ENCODE measurements at places on chromosomes 13 and 19.

DNA sequence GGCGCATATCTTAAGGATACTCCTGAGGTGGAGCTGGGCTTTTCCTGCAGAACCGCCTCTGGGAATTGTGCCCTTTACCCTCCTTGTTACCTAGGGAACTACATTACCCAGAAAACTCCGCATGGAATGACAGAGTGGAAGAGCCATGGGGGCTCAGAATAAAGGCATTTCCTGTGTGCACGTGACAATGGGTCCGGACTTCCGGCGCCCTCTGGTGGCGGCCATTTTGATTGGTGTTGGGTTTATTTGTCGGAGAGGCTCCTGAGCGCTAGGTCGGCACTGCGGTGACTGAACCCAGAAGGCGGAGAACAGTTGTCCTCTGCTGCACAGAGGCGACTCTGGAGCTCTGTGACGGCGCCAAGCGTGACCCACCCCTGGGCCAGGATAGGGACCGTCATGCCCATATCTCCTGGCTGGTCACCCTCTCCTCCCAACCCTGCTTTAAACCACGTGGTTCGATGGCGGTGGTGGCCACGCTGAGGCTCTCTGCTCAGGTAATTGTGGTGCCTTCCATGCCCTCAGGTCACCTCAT is at the start of gene ZNF587B:
TSS of gene ZNF587B (plus strand) at position 229 of the 532 bp plus-strand sequence. CDS start at position 459, 230 bp downstream.
- no peak for DNase-seq

GRCh38 chr13:112954488-112955270 is 14.3 kb upstream of the MCF2L start:
- DNase-seq: no peak

DNA sequence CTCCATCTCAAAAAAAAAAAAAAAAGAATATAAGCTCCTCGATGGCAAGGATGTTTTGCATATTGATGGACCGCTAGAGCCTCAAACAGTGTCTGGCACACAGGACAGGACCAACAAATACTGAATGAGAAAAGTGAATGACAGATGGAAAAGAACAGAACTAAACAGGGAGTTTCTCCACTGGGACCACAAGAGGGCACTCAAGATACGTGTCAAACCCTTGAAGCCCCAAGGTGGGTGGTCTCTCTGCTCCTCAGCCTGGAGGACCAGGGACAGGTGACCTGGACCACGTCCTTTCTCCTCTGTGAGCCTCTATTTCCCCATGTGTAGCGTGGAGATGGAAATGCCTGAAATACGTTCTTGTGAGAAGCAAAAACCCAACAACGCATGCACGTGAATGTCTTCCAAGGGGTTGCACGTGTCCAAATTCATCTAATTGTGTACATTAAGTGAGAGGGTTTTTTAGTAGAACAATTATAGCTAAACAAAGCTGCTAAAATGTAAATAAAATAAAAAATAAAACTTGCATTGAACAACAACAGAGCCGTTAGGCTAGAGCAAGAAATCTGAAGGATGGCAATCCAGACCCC is 5.7 kb upstream of the CDC42EP5 start:
- DNase-seq: no peak

GRCh38 chr13:47841151-47841550 is 159.9 kb downstream of the SUCLA2 start:
- no peak for DNase-seq

DNA sequence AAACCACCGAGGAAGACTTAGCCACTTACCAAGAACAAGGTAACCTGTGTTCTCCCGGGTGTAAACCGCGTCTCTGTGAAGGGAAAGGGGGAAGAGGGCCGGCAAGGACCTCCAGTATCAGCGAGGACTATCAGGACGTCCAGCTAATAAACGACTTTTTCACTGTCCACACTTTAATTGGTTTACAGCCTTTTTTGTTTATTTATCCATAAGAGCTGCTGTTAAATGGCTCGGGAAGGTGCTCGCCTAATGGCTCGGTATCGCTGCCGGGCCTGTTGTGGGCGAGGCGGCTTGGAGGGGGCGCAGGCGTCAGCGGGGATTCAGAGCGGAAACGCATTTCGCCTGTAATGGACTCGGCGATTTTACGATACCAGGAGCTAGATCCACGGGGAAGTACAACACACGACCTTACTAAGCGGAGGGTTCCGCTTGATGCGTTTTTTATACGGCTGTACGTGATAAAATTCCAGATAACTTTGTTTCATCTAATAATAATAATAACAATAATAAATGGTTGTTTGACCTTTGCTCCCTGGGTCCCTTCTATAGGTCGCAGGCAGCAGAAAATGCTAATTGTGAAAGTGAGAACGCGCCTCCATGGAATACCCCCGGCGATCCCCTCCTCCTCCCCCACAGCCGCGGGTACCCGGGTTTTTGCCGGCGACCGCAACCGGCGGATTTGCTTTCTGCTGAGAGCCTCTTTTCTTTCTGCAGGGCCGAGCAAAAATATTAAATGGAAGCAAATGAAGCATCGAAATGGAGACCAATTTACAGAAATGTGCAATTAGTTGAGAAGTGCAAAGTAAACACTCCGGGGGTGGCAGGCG is 2.5 kb upstream of the PDX1 start:
- no peak for DNase-seq

DNA sequence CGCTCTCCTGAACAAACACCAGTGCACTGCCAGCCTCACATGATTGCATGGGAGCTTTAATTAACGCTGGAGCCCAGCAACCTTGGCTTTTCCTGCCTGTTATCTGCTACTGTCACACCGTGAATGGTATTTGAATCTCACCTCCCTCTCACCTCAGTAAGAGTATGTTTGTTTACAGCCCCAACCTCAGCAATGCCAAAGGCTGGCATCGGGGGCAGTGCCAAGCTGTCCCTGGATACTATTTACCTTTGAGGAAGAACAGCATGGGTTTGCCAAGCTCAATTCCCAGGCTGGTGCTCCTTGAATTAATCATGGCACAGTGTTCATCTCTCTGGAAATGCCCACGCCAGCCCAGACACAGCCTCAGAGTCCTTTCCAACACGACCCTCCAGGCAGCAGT is 57.2 kb upstream of the SERPINE3 start:
- no peak for DNase-seq

DNA sequence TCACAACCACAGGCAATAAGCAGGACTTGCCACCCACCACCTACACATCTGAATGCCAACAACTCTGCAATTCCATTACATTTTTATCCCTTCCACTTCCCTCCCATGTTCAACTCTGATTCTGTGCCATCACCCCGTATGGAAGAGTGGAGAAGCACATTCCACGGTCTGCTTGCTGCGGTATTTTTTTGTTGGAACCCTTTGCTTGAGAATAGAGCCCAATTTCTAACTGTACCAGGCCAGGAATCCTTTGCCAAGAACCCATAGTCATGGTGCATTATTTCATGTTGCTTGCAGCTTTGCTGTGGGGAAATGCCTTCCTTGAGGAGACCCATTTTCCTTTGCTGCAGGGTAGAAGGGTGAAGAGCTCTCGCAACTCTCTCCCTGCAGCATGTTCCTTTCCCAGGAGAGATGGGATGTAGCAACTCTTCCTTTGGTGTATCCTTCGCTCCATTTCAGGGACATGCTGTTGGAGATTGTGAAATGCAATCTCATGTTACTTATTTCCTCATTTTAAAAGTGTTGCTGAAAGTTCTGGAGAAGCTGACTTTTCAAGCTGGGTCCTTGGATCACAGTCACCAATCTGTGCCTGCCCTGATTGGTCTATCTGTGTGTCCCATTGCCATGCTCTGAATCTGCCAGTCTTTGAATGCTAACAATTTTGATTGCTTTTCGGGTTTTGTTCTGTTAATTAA is 69.8 kb upstream of the STARD13 start:
- peak; percentile 26 for DNase-seq

DNA sequence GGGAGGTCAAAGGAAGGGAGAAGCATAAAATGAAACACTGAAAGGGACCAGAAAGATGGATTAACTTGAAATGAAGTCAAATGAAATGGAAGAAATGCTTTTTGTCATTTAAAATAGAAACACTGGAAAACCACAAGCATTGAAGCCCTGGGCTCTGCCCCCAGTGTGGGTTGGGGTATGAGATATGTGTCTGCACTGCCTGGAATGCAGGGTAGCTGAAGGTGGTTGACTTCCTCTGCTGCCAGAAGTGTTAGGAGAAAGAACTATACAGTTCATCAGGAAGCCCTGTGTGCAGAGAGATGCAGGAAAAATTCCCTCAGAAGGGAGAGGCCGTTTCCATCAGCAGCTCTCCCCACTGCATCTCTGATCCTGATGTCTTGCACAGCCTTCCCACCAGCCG is 69.2 kb downstream of the DHRS12 start:
- DNase-seq: no peak

- DNase-seq: no peak
These were observed 5.4 kb downstream of the LINGO3 start for GRCh38 chr19:2302319-2303210.

- DNase-seq: no peak
These were observed 87.9 kb downstream of the DIAPH3 start for GRCh38 chr13:60075850-60076249.

- DNase-seq: no peak
These were observed 17.9 kb upstream of the C2CD4C start for GRCh38 chr19:426725-427445.

- DNase-seq: no peak
These were observed 1142.8 kb downstream of the PCDH9 start for GRCh38 chr13:66087269-66087710.

- DNase-seq: no peak
These were observed 209.1 kb downstream of the OLFM4 start for GRCh38 chr13:53237696-53238095.

- DNase-seq: no peak
These were observed 60.5 kb downstream of the CELF5 start for GRCh38 chr19:3284759-3285646.

DNA sequence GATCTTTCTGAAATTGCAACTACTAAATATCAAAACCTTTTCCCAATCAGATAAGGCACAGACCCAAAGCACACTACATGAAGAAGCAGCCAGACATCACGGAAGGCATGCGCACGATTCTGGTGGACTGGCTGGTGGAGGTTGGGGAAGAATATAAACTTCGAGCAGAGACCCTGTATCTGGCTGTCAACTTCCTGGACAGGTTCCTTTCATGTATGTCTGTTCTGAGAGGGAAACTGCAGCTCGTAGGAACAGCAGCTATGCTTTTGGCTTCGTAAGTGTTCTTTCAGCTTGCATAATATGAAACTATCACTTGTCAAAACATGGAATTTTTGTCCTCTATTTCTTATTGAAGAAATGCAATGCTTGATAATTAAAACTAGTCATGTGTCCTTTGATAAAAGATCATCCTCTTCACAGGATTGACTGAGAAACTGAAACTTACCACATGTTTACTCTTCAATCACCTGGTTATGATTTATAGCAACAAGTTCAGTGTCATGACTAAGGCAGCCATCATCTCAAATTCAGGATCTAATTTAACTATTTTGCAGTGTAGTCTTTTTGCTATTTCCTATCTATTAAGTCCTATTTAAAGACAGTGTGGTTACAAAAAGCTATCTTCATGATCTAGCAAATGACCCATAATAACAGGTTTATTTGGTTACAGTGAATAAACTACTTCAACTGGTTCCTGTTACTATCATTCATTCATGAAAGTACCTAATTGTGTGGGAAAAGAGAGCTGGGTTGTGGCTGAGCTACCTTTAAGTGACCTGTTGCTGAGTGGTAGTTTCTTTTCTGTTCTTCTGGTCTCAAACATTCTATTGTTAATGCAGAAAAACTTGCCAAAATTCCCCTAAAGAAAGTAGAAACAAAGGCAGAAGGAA is 6.5 kb downstream of the CCNA1 start:
- no peak for DNase-seq

DNA sequence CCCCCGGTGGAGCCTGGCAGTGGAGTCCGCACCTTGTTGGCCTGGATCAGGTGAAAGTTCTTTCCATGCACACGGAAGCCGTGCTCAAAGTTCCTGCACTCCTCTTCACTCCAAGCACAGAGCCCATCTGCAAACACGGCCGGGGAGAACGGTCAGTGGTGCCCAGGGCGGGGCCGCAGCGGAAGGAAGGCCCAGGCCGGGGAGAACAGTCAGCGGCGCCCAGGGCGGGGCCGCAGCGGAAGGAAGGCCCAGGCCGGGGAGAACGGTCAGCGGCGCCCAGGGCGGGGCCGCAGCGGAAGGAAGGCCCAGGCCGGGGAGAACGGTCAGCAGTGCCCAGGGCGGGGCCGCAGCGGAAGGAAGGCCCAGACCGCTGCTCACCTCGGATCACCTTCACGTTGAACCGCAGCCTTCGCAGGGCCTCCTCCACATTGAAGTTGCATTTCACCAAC is 20.6 kb upstream of the PLPP2 start:
- DNase-seq: no peak

DNA sequence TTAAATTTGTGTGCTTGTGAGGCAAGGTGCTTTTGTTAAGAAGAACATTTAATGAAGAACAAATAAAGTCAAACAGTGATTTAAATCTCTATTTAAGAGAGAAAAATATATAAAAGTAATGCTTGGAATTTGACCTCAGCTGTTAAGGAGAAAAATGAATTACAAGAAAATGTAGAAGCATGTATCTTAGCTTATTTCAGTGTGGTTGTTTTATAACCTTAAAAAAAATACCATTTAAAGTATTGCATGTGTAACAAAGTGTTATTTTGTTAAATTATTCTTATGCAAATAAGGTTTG is 537.0 kb upstream of the SPRY2 start:
- no peak for DNase-seq

- no peak for DNase-seq
These were observed 803 bp downstream of the FLT3 start for GRCh38 chr13:28099396-28100149.

DNA sequence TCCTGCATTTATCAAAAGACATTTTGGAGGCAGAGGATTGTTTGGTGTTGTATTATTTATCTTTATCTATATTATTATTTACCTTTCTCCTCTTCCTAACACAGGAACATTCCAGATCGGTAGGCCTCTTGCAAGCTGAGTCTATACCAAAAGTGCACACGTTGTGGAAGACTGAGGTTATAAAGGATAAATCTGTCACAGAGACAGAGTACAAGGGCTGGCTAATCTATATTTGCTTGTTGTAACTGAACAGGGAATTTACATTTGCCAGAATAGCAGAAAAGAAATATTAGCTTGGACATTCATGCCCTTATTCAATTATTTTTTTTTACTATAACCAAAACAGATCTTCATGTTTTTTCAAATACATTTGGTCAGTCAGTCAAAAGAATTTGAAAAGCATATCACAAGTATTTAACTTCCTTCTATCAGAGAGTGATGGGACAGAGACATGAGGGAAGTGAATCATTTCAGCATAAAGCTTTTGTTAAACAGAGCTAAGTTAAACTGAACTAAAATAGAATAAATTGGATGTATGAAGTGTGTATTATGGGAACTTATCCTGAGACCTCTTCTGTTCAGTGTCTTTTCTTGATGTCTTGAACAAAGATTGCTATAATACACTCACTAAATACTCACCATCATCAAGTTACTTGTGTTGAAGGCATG is 352.5 kb downstream of the DNAJC15 start:
- no peak for DNase-seq

- no peak for DNase-seq
These were observed 1.3 kb downstream of the BBC3 start for GRCh38 chr19:47229676-47230053.

DNA sequence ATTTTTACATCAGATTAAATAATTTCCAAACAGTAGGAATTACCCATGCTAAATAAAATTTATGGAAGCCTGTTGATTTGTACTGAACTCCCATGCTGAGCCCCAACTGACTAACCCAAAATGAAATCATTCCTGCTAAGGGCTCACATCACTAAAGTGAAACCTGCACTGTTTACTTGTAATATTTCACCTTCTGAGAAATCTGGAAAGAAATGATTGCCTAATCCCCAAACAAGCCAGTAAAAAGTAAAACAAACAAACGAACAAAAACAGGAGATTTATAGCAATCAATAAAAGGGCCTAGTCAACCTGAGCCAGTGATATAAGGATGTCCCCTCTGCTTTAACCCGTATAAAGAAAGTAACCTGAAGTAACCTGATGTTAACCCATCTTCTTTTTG is 1599.8 kb downstream of the OLFM4 start:
- no peak for DNase-seq

Measured in GM04503 (cell line).